Fibroblast of skin of left quadriceps (primary cell): ENCODE measurements at places on chromosomes 3 and 15.
A peak's percentile ranks its signal among the peaks of the same experiment; 100 is the strongest.

DNA sequence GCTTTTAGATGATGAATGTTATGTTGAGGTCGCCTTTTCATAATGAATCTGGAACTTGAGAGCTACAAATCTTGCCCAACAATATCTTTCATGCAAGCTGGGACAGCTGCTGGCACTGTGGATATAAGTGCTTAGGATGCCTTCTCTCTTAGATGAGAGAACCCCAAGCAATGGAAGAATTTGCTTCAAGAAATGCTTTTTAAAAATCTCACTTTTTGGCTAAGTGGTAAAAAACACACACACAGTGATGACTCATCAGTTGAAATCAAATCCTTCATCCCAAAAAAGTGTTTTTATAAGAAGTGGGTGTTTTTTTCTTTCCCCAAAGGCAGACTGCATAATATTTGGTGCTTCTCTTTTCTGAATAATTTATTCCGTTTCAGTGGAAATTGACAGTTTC lies 38.4 kb upstream of the GALNT15 start:
- DNase-seq: no peak

- DNase-seq: no peak
Measured at GRCh38 chr15:44227584-44227983, 32.5 kb upstream of the FRMD5 start.

DNA sequence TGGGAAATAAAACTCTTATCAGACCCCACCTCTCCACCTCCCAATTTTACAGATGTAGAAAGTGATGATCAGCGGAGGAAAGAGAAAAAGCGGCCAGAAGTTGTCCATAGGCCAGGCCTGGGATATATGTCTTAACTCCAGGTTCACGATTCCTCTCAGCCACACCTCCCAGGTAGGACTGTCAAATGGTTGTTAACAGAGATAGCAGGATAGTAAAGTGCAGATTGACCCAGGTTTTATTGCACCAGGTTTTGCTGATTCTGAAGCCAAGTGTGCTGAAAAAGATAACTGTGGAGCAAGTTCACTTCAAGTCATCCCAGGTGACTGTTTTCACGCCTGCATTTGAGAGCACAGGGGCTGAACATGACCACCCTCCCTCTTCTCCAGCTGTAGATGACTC lies 36.1 kb downstream of the LSM3 start:
- no peak for DNase-seq

DNA sequence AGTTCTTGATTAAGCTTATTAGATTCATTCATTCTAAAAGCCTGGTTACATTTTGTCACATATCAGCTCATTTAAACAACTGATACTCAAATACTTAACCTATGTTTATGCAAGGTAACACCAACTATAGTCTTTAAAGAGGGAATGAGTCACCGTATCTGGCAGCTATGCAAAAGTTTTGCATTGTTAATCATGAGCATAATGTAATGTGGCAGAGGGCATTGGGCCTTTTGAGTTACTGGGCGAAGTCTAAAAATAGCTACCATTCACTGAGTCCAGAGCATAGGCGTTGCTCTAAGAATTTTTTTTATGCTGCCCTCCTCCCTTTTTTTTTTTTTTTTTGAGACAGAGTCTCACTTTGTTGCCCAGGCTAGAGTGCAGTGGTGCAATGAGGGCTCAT lies 277.7 kb upstream of the ZNF717 start:
- DNase-seq: no peak

- no peak for DNase-seq
Measured at GRCh38 chr3:23619705-23620637, 185.8 kb upstream of the UBE2E1 start.

- no peak for DNase-seq
Measured at GRCh38 chr15:64462492-64462891, 2.1 kb downstream of the ZNF609 start.

DNA sequence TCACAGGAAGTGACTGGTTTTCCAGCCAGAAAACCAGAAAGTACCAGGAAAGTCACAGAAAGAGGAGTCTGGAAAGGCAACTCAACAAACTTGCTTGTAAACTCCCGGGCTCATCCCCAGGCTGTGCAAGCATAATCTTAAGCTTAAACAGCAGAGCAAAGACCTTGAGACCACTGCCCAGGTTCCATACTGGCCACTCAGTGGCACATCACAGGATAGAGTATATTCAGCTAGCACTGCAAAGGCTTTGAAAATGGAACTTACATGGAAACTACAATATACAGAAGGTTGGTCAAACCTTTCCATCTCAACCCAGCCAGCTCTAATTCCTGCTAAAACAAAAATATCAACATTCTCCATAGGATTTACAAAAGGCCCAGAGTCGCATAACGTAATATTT lies 20.1 kb downstream of the DMXL2 start:
- DNase-seq: no peak

DNA sequence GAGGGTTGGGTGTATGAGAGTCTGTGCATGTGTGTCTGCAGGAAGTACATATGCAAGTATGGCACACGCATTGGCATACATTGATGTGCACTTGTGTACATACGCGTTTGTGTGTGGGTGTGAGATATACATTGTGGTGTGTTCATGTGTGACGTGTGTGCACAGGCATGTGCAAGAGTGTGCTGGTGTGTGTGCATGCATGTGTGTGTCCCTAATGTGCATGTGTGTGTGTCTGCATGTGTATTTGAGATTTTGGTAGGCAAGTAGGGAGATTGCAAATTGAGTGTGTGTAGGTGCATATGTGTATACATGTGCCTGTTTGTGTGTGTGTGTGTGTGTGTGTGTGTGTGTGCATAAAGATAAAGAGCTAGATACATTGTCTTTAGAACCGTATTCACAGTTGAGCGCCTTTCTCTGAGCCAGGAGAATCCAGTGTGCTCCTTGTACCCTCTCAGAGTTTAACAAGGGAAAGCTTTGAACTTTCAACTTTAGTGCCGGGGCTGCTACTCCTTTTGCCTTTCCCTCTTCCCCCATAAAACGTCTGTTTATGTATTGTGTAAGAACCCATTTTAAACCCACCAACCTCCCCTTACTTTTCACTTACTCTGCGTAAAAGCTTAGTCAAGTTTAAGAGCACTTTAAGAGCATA lies 152.4 kb upstream of the CHL1 start:
- no peak for DNase-seq

- peak; percentile 29 for DNase-seq
Measured at GRCh38 chr15:28955160-28955992, 69.6 kb downstream of the APBA2 start.

- no peak for DNase-seq
Measured at GRCh38 chr3:124075753-124076152, 83.8 kb upstream of the ROPN1 start.

DNA sequence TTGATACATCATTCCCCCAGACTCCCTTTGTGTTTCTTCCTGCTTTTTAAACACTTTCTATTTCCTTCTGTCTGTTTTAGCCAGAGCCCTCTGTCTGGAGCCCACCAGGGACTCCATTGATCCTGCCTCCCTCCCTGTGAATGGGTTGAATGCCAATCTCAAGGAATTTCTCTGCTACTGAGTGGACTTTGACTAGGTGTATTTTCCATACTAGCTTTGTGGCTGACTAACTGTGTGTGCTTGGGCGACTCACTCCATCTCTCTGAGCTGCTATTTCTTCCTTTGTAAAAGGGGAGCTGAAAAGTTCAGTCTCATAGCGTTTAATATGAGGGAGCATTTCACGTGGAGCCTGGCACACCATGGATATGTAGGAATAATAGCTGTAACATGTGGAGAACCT lies 98.8 kb downstream of the EEFSEC start:
- DNase-seq: no peak

- no peak for DNase-seq
Measured at GRCh38 chr3:172530566-172530965, 7.3 kb upstream of the TNFSF10 start.

GRCh38 chr3:111069974-111070771 lies 1.4 kb upstream of the NECTIN3 start:
- DNase-seq: no peak

DNA sequence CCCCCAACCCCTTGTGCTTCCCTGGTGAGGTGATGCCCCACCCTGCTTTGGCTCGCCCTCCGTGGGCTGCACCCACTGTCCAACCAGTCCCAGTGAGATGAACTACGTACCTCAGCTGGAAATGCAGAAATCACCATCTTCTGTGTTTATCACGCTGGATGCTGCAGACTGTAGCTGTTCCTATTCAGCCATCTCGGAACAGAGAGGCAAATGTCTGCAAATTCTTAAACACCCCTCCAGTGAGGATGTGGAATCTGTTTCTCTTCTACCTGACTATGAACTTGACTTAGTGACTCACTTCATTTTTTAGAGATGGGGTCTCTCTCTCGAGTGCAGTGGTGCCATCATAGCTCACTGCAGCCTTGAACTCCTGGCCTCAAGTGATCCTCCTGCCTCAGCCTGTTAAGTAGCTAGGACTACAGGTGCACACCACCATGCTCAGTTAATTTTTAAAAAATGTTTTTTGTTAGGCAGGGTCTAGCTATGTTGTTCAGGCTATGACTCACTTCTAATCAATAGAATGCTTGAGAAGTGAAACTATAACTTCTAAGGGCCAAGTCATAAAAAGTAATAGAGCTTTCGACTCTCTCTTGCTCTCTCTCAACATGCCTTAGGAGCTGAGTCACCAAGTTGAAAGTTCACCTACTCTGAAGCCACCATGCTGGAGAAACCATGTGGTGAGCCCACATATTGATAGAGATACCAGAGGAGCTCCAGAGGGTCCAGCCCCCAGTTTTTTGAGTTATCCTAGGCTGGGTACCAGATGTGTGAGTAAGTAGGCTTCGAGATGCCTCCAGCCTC lies 11.5 kb upstream of the PARP14 start:
- peak; percentile 75 for DNase-seq

- no peak for DNase-seq
Measured at GRCh38 chr3:20523293-20523692, 337.3 kb upstream of the SGO1 start.

DNA sequence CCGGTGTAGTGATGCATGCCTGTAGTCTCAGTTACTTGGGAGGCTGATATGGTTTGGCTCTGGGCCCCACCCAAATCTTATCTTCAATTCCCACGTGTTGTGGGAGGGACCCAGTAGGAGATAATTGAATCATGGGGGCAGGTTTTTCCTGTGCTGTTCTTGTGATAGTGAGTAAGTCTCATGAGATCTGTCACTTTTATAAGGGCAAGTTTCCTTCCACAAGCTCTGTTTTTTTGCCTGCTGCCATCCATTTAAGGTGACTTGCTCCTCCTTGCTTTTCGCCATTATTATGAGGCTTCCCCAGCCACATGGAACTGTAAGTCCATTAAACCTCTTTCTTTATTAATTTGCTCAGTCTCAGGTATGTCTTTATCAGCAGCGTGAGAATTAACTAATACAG lies 566.7 kb upstream of the NECTIN3 start:
- no peak for DNase-seq

DNA sequence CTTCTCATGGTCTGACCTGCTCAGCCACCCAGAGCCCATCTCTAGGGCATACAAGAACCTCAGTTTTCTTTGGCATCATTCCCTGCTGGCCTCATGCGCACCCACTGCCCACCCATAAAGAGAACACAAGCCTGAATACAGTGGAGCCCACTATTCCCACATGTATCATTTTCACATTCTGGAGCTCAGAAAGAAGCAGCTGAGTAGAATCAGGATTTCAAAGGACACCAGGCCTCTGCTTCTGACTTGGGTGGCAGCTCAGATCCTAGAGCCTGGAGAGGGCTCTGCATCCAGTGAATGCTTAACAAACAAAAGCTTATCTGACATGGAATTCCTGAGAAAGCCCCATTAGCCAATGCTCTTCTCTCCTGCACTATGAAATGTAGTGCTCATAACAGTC lies 34.7 kb downstream of the RBP2 start:
- no peak for DNase-seq

DNA sequence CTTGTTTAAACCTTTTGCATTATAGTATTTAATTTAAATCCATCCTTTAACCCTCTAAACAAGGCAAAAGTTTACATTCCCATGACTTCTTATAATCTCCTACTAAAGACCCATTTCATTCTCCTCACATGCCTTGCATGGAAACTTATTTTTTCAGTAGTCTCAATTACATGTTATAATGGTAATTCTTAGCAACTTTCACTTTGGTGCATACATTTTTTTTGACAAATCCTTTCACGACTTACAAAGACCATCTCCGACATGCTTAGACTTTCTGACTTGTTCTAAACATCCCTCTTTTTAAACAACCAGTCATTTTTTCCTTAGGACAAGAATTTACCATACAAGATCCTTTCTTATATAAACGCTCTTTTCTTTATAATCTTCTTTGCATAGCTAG lies 615.4 kb upstream of the GBE1 start:
- no peak for DNase-seq

- DNase-seq: no peak
Measured at GRCh38 chr3:67521053-67521646, 133.3 kb downstream of the SUCLG2 start.

- no peak for DNase-seq
Measured at GRCh38 chr3:119145128-119145499, 851 bp upstream of the TEX55 start.

DNA sequence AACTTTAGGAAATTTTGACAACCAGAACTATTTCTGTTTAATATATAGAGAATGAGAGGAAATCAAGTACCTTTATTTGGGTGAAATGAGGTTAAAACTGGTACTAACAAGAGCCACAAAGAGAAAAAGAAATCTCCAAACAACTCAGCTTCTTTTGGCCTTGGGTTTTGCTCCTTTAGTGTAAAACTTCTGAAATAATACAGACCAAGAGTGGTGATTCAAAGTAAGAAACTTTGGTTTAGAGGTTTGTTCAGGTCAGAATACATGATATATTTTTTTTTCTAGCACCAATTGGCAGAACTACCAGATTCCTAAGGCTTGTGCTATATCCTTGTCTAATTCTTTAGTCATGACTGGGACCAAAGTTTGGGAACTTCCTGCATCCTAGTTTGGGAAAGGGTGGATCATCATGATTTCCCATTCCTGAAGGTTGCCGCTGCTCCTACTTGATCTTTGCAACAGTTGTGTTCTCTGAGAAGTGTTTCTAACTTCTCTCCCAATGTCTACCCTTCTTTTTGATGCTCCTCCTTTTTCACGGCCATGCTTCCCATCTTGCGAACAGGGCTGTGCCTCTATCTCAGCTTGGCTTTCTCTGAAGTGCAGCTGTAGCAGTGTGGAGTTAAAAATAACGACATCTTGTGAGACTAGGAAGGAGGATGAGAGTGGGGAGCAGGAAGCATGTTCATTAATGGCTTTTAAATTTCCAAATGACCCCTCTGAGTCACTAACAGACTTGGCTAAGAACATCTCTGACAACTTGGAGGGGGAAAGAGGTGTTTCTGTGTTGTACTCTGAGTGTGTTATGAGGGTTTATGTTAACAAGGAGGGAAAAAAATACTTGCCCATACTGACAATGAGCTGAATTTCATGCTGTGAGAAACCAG lies 87.7 kb downstream of the KCNAB1 start:
- no peak for DNase-seq
